Lower leg skin (tissue), 4 donors: ENCODE measurements at places on chromosomes 7 and 10. TPM values are rescaled to one million over a fixed set of nuclear protein-coding genes. Genes with fewer than 3 reads are reported as not detected.

DNA sequence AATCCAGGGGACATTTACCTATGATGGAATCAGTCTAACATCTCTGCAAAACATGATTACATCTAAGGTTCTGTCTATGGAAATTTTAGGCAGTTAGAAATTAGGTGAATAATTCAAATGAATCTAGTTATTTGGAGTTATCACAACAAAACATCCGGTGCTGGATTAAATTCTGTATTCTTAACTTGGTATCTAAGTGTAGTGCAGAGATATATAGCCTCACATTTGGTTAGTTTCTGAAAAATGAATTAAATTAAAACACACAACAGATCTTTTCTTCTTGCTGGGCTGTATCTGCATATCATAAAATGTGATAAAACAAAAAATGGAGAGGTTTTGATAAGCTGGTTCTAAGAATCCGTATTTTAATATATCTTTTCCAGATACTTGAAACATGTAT is 354.1 kb downstream of the PCLO start:
- DNase-seq: no peak

The NXPH1 gene
- total RNA-seq: not detected

GRCh38 chr7:107234436-107234835 is 65.6 kb downstream of the HBP1 start:
- DNase-seq: no peak

The C7orf33 gene
- not detected for total RNA-seq

The OR2A1 gene
- total RNA-seq: 0.59 TPM

The SP8 gene
- 8.1 TPM for total RNA-seq

GRCh38 chr7:134368851-134369544 is 52.3 kb upstream of the SLC35B4 start:
- DNase-seq: no peak

The NUTM2E gene
- not detected for total RNA-seq
